CD8-positive, alpha-beta T cell (primary cell): ENCODE measurements at places on chromosomes 4 and X.

GRCh38 chrX:44978976-44979375 lies 106.0 kb downstream of the KDM6A start:
- no peak for DNase-seq

DNA sequence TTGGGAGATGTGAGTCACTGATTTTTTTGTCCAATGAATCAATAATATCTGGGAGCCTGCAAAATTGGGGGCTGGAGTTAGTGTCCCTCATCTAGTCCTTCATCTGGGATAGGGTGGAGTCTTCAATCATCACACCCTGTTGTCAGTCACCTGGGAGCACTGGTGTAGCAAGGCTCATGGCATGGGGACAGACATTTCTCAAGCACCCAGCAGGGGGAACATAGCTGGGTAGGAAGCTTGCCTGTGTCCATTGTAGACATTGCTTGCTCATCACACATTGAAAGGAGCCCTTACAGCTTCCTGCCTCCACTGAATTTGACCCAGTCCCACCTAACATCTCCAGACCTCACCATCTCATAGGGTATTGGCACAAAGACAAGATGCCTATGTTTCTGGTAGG lies 61.2 kb downstream of the SEL1L3 start:
- no peak for DNase-seq

DNA sequence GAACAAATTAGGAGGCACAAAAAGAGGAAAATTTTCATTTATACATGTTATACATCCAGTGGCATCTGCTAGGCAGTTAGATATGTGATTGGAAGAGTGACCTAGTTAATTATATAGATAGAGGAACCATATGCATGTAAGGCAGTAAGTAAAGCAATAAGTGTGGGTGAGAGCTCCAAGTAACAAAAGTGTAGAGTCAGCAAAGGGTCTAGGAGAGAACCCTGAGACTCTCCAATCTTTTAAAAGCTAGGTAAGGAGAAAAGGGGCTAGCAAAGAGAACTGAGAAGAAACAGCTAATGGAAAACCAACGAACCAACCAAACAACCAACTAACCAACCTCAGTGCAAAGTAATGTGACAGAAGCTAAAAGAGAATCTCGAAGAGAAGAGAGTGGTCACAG lies 3.8 kb upstream of the CFAP299 start:
- no peak for DNase-seq

- no peak for DNase-seq
Measured at GRCh38 chr4:48706736-48707135, 73.3 kb downstream of the FRYL start.

- no peak for DNase-seq
Measured at GRCh38 chr4:141246683-141247429, 26.2 kb downstream of the ZNF330 start.

DNA sequence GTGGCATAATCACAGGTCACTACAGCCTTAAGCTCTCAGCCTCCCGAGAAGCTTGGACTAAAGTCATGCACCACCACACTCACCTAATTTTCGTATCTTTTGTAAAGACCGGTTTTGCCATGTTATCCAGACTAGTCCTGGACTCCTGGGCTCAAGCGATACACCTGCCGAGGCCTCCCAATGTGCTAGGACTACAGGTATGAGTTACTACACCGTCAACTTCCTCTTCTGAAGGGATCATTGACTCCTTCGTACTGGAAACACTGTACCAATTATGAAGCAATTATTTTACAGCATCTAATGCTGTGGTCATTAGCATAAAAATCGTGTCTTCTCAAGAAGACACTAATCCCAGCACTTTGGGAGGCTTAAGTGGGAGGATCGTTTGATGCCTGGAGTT lies 35.2 kb downstream of the PDS5A start:
- DNase-seq: no peak
